Vein endothelial cell (primary cell): ENCODE measurements at places on chromosomes 7 and 10. TPM values are rescaled to one million over a fixed set of nuclear protein-coding genes. Genes with fewer than 3 reads are reported as not detected.

The CCDC172 gene
- total RNA-seq: not detected in 2 replicates

The PGAM2 gene
- not detected in 2 replicates for total RNA-seq

The ABCB4 gene
- not detected in 2 replicates for total RNA-seq

The ANKRD61 gene
- total RNA-seq: not detected in 2 replicates

The IFIT3 gene
- 5.4 and 7.5 TPM in 2 replicates for total RNA-seq

The CCL24 gene
- not detected in 2 replicates for total RNA-seq

The ZNF32 gene
- total RNA-seq: 19.1 and 20.3 TPM in 2 replicates

The CPXM2 gene
- total RNA-seq: 0.65 and 3.8 TPM in 2 replicates

The COL1A2 gene
- total RNA-seq: 8.5 and 29.0 TPM in 2 replicates

The SLC39A12 gene
- total RNA-seq: not detected in 2 replicates

The NOD1 gene
- 38.3 and 38.5 TPM in 2 replicates for total RNA-seq

The SPDYE2B gene
- total RNA-seq: not detected in 2 replicates

The MRLN gene
- not detected in 2 replicates for total RNA-seq

The SAMD9L gene
- 7.8 and 18.9 TPM in 2 replicates for total RNA-seq

The PDAP1 gene
- 63.8 and 67.6 TPM in 2 replicates for total RNA-seq

The SNX8 gene
- 12.1 and 14.0 TPM in 2 replicates for total RNA-seq

The ARHGEF35 gene
- under 0.01 and 0.19 TPM in 2 replicates for total RNA-seq

The GPR85 gene
- total RNA-seq: 0.98 and 2.8 TPM in 2 replicates

The APBB1IP gene
- not detected in 2 replicates for total RNA-seq

The PALS2 gene
- total RNA-seq: 21.9 and 25.2 TPM in 2 replicates

The FXYD4 gene
- total RNA-seq: not detected in 2 replicates

The CEP41 gene
- 12.7 and 14.4 TPM in 2 replicates for total RNA-seq

The LRRTM3 gene
- total RNA-seq: not detected in 2 replicates

The FIS1 gene
- 153 and 200 TPM in 2 replicates for total RNA-seq

The SLC26A3 gene
- total RNA-seq: not detected in 2 replicates

The XRCC2 gene
- 2.9 and 6.0 TPM in 2 replicates for total RNA-seq

The FOXP2 gene
- total RNA-seq: 8.5 and 8.9 TPM in 2 replicates

The CDH23 gene
- under 0.01 TPM in 1 of 2 replicates, not detected in the other for total RNA-seq

The SPRN gene
- not detected in 2 replicates for total RNA-seq

The GPR22 gene
- total RNA-seq: under 0.01 TPM in 1 of 2 replicates, not detected in the other

The CHRM2 gene
- total RNA-seq: 0.19 TPM in 1 of 2 replicates, not detected in the other

The EGFR gene
- total RNA-seq: 3.6 and 5.3 TPM in 2 replicates

The CYP3A7 gene
- 0.10 TPM in 1 of 2 replicates, not detected in the other for total RNA-seq

The TSPAN12 gene
- total RNA-seq: 25.5 and 25.8 TPM in 2 replicates

The VIPR2 gene
- total RNA-seq: not detected in 2 replicates

The CPA2 gene
- not detected in 2 replicates for total RNA-seq

The OR6V1 gene
- total RNA-seq: not detected in 2 replicates
